Vagina (tissue), 2 donors: ENCODE measurements at places on chromosomes 5 and 9. TPM values are rescaled to one million over a fixed set of nuclear protein-coding genes. Genes with fewer than 3 reads are reported as not detected.
A peak's percentile ranks its signal among the peaks of the same experiment; 100 is the strongest.

GRCh38 chr9:18396102-18396728 lies 77.7 kb upstream of the ADAMTSL1 start:
- no peak overlapping the region for H3K4me3 ChIP-seq
- no peaks in the 10 kb centered on the region for H3K36me3 ChIP-seq
- no peaks in the 10 kb centered on the region for H3K4me1 ChIP-seq
- H3K27me3 ChIP-seq: no peaks in the 10 kb centered on the region

GRCh38 chr9:69325409-69326212 lies 596 bp downstream of the ENTREP1 start:
- H3K4me3 ChIP-seq: peak overlapping the region; percentile 56
- H3K27me3 ChIP-seq: no peaks in the 10 kb centered on the region
- H3K36me3 ChIP-seq: no peaks in the 10 kb centered on the region

DNA sequence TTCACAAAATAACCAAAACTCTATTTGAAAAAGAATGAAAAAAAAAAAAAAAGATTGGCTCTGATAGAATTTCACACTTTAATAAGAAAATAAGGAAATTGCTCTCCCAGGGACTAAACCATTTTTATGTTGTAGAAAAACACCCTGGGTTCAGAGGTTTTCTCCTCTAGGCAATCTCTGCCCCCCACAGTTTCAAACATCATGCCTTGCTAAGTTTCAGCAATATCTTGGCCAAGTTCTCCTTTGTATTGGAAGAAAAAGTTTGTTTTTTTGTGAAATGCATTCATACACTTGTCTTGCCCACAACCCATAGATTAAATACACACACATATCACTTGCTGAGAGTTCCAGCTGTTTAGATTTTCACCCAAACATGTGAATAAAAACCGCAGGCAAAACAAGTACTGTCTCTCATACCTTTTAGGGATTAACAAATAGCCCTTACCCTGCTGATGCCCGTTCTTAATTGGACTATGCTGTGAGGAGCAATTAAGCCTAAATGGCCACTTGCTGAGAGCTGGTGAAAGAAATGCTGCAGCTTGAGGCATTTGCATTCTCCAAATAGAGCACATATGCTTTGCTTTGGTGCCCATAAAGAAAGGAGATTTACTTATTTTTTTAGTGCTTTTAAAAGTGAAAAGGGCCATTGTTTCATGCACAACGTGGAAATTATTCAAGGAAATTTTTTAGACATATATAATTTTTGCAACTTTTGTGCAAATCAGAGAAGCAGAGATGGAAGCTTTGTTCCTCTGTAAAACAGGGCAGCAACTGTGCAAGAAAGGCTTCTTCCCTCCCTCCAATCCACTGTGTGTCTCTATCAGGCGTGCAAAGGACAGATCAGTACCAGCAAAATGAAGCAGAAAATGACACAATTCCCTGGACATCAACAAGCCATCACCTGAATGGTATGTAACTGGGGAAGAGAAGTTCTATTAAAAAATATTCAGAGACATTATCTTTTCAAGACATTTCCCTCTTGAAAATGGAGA lies 262.4 kb upstream of the KIF2A start:
- H3K36me3 ChIP-seq: no peaks in the 10 kb centered on the region
- H3K27me3 ChIP-seq: no peaks in the 10 kb centered on the region
- H3K4me1 ChIP-seq: no peaks in the 10 kb centered on the region
- no peak for DNase-seq

Gene SPINK1
- total RNA-seq: not detected

DNA sequence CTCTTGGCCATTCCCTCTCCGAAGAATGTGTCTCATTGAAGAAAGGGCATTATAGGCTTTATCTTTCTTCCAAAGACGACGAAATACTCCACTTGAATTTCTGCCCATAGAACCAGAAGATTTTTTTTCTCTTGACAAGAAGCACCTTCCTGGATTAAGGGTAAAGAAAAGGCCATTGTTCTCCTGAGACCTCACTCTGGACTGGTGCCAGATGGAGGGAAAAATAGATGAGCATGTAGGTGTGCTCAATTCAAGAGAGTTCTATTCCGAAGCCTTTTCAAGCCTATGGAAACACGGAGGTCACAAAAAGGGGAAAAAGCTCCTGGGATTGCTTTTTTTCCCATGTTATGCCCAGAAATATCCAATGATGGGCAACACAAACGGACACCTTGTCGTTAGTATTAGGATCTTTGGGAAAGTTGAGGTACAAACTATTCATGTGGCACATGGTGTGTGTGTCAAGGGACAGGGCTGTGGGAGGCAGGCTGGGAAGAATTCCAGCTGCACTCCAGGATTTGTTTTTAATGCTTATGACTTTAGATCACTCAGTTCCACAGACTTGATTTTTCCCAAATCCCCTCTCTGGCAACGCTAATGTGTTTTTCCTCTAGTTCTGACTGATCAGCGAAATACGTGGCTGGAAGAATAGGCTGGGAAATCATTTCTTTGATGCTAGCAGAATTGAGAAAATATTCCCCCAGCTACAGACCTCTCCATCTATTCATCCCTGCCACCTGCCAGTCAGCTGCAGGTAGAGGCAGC lies 89.9 kb downstream of the SIL1 start:
- no peak overlapping the region for H3K27ac ChIP-seq
- no peak for DNase-seq
- H3K4me3 ChIP-seq: no peak overlapping the region
- H3K27me3 ChIP-seq: no peaks in the 10 kb centered on the region
- no peaks in the 10 kb centered on the region for H3K36me3 ChIP-seq

- DNase-seq: no peak
- no peak overlapping the region for H3K27ac ChIP-seq
- H3K36me3 ChIP-seq: no peaks in the 10 kb centered on the region
- H3K27me3 ChIP-seq: no peaks in the 10 kb centered on the region
- no peaks in the 10 kb centered on the region for H3K4me1 ChIP-seq
- H3K4me3 ChIP-seq: no peak overlapping the region
These were observed 61.5 kb downstream of the MEIKIN start for GRCh38 chr5:131883984-131884383.

DNA sequence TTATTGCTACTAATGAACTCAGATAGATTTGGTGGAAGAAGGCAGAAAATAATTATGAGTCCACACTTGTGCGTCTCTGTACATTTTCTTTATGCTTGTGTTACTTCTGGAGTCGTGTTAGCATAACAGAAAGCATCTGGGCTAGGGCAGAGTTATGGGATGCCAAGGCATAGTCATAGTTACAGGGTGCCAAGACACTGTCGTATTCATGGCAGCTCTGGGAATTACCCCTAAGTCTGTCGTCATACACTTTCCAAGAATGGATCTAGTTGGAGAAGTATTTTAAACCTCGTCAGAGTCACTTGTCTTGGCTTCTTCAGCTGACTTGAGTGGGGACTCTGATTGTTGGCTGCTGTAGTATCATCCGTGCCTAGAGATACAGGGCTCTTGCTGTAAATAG lies 27.7 kb downstream of the CAMK4 start:
- H3K36me3 ChIP-seq: no peaks in the 10 kb centered on the region
- no peak overlapping the region for H3K27ac ChIP-seq

Gene NEUROG1
- total RNA-seq: not detected

DNA sequence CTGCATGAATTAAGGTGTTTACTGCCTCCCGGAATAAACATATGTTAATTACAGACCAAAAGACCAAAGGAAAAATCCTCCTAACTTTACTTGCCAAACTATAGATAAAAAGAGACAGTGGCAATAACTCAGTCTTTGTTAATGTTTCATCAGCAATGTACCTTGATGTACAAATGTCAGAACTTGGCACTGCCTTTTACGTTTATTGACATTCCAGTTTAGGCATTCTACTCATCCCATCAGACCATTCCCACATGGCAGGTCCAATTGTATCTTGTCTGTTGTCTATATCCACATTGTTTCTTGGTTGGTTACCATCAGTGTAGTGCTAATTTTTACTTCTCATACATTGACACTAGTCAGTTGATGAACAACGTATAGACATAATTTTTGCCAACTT lies 85.5 kb downstream of the TEX10 start:
- no peak overlapping the region for H3K27ac ChIP-seq
- no peak for DNase-seq
- H3K27me3 ChIP-seq: no peaks in the 10 kb centered on the region

DNA sequence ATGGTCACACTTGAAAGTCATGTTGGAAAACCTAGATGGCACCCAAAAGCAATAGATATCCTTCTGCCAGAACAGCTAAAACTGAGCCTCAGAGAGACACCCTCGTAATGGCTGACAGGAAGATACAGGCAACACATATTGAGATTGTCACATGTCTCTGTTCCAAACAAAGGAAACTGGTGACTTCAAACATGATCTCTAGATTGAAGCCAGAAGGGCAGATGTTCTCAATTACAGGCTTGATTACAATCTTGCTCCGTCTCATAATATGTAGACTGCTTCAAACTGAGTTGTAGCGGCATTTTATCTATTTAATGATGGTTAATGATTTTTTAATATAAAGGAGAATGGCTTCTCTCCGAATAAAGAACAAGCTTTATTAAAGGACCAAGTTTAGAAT lies 774.3 kb downstream of the KCTD16 start:
- DNase-seq: no peak
- no peak overlapping the region for H3K27ac ChIP-seq
- no peaks in the 10 kb centered on the region for H3K4me1 ChIP-seq
- no peak overlapping the region for H3K4me3 ChIP-seq
- H3K27me3 ChIP-seq: no peaks in the 10 kb centered on the region

DNA sequence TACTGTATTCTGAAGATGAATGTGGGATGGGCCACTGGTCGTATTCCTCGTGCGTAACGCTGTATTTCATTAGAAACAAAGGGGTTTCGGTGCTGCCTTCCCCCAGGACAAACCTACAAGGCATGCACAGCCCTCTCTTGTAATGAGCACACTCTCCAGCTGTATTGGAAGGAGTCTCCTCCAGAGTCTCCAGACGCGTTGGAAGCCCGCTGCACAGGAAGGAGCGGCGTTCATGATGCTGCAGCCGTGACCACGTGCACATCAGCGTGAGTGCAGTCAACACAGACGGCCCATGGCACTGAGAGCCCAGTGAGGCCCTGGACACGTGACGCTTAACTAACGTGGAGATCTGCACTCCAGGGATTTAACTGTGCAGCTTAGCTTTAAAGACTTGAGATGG lies 209.0 kb upstream of the IRX1 start:
- H3K36me3 ChIP-seq: no peaks in the 10 kb centered on the region
- H3K27ac ChIP-seq: no peak overlapping the region
- H3K4me3 ChIP-seq: no peak overlapping the region
- H3K27me3 ChIP-seq: no peaks in the 10 kb centered on the region

DNA sequence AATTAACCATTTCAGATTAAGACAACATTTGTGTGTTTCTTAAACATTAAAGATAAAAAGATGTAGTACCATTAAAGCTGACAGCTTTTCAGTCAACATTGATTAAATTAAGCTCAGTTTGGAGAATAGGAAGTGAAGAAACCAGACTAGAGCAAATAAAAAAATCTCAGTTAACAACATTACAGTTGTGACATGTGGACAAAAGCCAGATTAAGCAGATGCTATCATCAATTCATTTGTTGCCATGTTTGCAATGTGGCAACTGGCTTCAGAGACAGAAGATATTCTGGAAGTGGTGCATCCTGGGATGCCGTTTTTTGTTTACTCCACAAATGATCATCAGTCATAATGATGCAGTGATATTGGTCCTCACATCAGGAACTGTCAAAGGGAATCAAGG lies 70.3 kb upstream of the CNTLN start:
- H3K36me3 ChIP-seq: no peaks in the 10 kb centered on the region
- DNase-seq: no peak
- H3K4me1 ChIP-seq: no peaks in the 10 kb centered on the region

Gene SURF2
- 19.9 TPM for total RNA-seq

GRCh38 chr5:15191012-15191411 lies 309.0 kb upstream of the FBXL7 start:
- no peaks in the 10 kb centered on the region for H3K27me3 ChIP-seq
- DNase-seq: no peak
- H3K27ac ChIP-seq: no peak overlapping the region
- no peaks in the 10 kb centered on the region for H3K36me3 ChIP-seq
- H3K4me1 ChIP-seq: no peaks in the 10 kb centered on the region

DNA sequence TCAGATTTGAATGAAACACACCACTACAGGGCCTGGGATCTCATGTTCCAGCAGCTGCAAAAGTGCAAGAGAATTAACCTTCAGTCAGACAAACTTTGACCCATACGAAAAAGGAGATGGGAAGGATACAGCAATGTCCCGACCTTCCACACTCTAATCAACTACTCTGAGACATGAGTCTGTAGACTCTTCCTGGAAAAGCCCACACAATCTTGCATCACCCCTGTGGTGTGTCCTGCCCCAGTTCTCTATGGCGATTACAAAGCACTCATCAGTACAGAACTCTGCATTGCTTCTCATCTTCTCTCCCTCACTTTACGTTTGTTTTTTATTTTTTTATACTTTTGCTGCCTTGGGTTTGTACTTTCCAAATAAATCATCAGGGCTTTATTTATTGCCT lies 241.0 kb upstream of the KIF2A start:
- H3K27me3 ChIP-seq: no peaks in the 10 kb centered on the region
- no peak for DNase-seq
- H3K27ac ChIP-seq: no peak overlapping the region
- no peaks in the 10 kb centered on the region for H3K36me3 ChIP-seq
- H3K4me1 ChIP-seq: no peaks in the 10 kb centered on the region

DNA sequence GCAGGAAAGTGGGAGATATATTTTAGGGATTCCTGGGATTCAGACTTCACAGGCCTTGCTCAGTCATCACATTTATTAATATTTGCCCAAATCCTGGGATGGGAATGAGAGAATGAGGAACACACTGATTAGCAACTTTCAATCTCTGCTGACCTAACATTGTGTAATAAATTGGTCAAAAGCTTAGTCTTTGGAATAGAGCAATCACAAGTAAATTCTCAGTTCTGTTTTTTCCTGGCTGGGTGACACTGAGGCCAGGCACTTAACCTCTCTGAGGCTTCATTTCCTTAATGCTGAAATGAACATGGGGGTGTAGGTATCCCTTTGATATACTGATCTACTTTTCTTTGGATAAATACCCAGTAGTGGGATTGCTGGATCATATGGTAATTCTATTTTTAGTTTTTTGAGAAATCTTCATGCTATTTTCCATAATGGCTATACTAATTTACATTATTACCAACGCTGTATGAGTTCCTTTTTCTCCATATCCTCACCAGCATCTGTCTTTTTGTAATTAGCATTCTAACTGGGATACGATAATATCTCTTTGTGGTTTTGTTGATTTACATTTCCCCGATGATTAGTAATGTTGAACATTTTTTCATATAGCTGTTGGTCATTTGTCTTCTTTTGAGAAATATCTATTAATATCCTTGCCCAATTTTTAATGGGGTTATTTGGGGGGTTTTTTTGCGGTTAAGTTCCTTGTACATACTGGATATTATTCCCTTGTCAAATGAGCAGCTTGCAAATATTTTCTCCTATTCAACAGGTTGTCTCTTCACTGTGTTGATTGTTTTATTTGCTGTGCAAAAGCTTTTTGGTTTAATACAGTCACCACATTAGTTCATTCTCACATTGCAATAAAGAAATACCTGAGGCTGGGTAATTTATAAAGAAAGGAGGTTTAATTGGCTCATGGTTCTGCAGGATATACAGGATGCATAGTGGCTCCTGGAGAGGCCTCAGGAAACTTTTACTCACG lies 36.8 kb upstream of the NIPBL start:
- H3K27ac ChIP-seq: no peak overlapping the region
- H3K4me1 ChIP-seq: no peaks in the 10 kb centered on the region
- no peaks in the 10 kb centered on the region for H3K27me3 ChIP-seq
- H3K36me3 ChIP-seq: no peaks in the 10 kb centered on the region
